ENCODE measurements at places on chromosomes 6 and 20. TPM values are rescaled to one million over a fixed set of nuclear protein-coding genes. Genes with fewer than 3 reads are reported as not detected.
A peak's percentile ranks its signal among the peaks of the same experiment; 100 is the strongest.

- H3K4me1 ChIP-seq: no peaks in the 10 kb centered on the region
- H3K27me3 ChIP-seq: no peaks in the 10 kb centered on the region
- H3K36me3 ChIP-seq: no peaks in the 10 kb centered on the region
- H3K4me3 ChIP-seq: peak overlapping the region; percentile 71
- H3K27ac ChIP-seq: peak overlapping the region; percentile 69
Measured at GRCh38 chr6:150600010-150600300, 270 bp downstream of the PLEKHG1 start.

Gene DEFB114
- not detected for total RNA-seq

DNA sequence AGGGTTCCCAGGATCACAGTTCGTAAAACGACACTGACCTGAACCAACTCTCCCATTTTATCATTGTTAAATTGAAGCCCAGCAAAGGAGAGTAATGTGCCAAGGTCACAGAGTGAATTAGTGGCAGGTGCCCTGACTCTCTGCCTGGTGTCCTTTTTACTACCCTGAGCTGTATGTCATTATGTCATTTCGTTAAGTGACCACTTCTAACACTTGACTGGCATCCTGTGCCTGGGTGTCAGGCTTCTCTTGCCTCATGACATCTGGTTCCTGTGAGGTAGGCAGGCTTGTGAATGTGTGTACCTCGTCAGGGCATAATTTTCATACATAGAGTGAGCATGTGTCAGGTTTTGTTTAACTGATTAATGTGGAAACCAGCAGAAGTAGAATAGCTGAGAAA lies 48.6 kb downstream of the RALY start:
- H3K27me3 ChIP-seq: no peaks in the 10 kb centered on the region
- H3K4me1 ChIP-seq: peaks cover 83% of the 10 kb centered on the region
- no peaks in the 10 kb centered on the region for H3K36me3 ChIP-seq
- peak overlapping the region; percentile 86 for H3K27ac ChIP-seq
- H3K4me3 ChIP-seq: no peak overlapping the region
- no peak for DNase-seq

DNA sequence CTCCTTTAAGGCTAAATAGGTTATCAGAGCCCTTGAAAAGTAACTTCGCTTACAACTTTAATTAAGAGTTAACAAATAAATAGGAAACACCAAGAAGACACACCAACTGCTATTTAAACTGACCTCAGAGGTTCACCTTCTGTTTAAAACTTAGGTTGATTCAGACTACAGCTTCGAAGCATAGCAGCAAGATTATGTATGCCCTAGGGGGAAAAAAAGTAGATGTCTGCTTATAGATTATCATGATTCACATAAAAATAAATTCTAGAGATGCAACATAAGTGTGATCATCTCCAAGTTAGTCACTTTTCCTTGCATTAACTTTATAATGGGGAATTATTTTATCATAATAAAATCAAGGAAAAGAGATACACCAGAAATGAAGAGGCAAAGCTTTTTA lies 8.9 kb downstream of the PNISR start:
- no peak for DNase-seq
- no peaks in the 10 kb centered on the region for H3K27me3 ChIP-seq
- H3K4me3 ChIP-seq: no peak overlapping the region
- H3K36me3 ChIP-seq: no peaks in the 10 kb centered on the region
- H3K27ac ChIP-seq: no peak overlapping the region
- H3K4me1 ChIP-seq: peaks cover 52% of the 10 kb centered on the region

GRCh38 chr6:26003102-26003694 lies 40.6 kb downstream of the TRIM38 start:
- H3K4me3 ChIP-seq: no peak overlapping the region
- H3K4me1 ChIP-seq: no peaks in the 10 kb centered on the region
- no peak overlapping the region for H3K27ac ChIP-seq
- peak; percentile 57 for DNase-seq
- H3K27me3 ChIP-seq: no peaks in the 10 kb centered on the region

- no peak for DNase-seq
- no peak overlapping the region for H3K4me3 ChIP-seq
- H3K27me3 ChIP-seq: no peaks in the 10 kb centered on the region
Measured at GRCh38 chr6:87518453-87518852, 45.7 kb downstream of the SLC35A1 start.

Gene ANKRD6
- 5.2 TPM for total RNA-seq

GRCh38 chr20:1918491-1919165 lies 23.4 kb downstream of the SIRPA start:
- peaks cover 77% of the 10 kb centered on the region for H3K36me3 ChIP-seq
- H3K4me1 ChIP-seq: no peaks in the 10 kb centered on the region
- H3K27ac ChIP-seq: no peak overlapping the region
- DNase-seq: no peak
- H3K27me3 ChIP-seq: no peaks in the 10 kb centered on the region

Gene CLIC1
- total RNA-seq: 37.5 TPM

GRCh38 chr20:53579581-53580375 lies 13.9 kb downstream of the ZNF217 start:
- no peaks in the 10 kb centered on the region for H3K27me3 ChIP-seq
- H3K4me3 ChIP-seq: no peak overlapping the region

- no peaks in the 10 kb centered on the region for H3K4me1 ChIP-seq
- no peak overlapping the region for H3K4me3 ChIP-seq
- no peak for DNase-seq
- peaks cover 34% of the 10 kb centered on the region for H3K36me3 ChIP-seq
Measured at GRCh38 chr6:110900028-110900598, 25.5 kb downstream of the AMD1 start.

DNA sequence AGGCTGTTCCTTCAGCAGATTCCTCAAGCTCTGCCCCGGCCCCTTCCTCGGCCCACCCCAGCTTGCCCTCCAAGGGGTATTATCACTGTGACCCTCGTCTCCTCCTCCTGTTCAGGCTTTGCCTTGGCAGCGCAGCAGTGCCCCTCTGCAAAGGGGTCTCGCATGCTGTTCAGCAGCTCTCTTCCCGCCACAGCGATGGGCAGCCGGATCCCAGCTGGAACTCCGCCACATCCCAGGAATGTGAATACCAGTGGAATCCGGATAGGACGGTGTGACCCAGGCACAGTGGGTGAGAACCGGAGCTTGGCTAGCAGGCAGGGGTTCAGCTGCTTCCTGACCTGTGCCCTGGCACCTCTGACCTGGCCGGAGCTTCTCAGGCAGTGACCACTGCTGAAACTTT lies 52.9 kb downstream of the RNASET2 start:
- no peaks in the 10 kb centered on the region for H3K4me1 ChIP-seq
- H3K36me3 ChIP-seq: no peaks in the 10 kb centered on the region
- no peak for DNase-seq
- H3K4me3 ChIP-seq: no peak overlapping the region
- H3K27ac ChIP-seq: no peak overlapping the region
- no peaks in the 10 kb centered on the region for H3K27me3 ChIP-seq

DNA sequence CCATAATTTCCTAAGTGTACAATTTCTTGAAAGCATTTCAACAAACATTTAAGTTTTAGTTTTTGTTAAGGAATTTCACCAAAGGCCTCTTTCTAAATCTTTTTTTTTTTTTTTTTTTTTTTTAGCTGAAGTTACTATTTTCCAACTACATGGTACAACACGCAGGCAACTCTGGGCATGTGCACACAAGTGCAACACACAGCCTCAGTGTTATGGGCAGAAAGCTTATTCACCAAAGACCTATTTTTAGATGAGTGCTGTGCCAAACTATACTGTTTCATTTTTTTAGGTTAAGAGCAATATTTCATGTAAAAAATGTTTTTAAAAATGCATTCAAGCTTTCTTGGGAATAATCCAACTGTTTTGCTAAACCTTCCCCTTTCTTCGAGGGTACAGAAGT lies 42.0 kb upstream of the MAP3K4 start:
- no peak for DNase-seq
- H3K27me3 ChIP-seq: no peaks in the 10 kb centered on the region
- H3K36me3 ChIP-seq: no peaks in the 10 kb centered on the region
- peak overlapping the region; percentile 48 for H3K27ac ChIP-seq

- no peaks in the 10 kb centered on the region for H3K4me1 ChIP-seq
- no peak for DNase-seq
- H3K27ac ChIP-seq: no peak overlapping the region
Measured at GRCh38 chr20:33304046-33304445, 21.0 kb downstream of the BPIFB1 start.

- H3K36me3 ChIP-seq: no peaks in the 10 kb centered on the region
- DNase-seq: no peak
- no peaks in the 10 kb centered on the region for H3K27me3 ChIP-seq
- no peak overlapping the region for H3K27ac ChIP-seq
- H3K4me3 ChIP-seq: no peak overlapping the region
- peaks cover 3% of the 10 kb centered on the region for H3K4me1 ChIP-seq
Measured at GRCh38 chr6:44198684-44199083, 18.0 kb upstream of the MYMX start.

DNA sequence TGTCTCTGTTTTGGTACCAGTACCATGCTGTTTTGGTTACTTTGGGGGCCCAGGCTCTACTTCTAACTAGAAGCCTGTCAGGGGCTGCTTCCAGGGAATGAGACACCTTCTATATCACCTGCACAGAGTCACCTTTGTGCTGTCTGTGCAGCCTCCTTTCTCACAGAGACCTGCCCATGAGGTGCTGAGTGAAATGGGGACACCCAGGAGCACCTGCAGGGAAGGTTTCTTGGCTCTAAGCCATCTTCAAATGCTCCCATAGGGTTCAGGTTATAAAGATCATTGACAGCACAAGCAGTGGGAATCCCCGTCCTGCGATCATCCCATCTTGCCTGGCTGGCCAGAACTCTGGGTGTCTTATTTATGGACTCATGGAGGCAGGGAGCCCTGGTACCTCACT lies 19.1 kb downstream of the GABRR2 start:
- H3K36me3 ChIP-seq: no peaks in the 10 kb centered on the region
- H3K4me1 ChIP-seq: peaks cover 25% of the 10 kb centered on the region
- H3K27ac ChIP-seq: no peak overlapping the region
- no peaks in the 10 kb centered on the region for H3K27me3 ChIP-seq
- H3K4me3 ChIP-seq: no peak overlapping the region

Gene BPIFB2
- total RNA-seq: not detected

Gene C20orf141
- not detected for total RNA-seq

DNA sequence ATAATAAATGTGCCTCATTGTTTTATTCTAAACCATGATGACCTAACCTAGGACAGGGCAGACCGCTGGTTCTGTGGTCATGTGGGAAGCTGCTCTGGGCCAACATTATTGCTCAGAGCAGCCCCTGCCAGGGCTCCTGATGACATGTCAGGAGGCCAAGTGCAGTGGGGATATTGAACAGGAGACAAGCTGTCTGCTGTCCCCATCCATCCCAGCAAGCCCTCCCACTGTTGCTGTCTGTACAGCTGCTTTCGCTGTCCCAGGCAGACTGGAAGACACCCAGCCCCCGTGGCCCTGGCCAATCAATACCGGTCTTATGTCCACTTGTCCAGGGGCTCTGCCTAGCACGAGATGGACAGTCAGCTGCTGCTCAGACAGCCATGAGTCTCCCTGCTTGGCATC lies 43.2 kb upstream of the FNDC1 start:
- DNase-seq: peak; percentile 70
- peak overlapping the region; percentile 78 for H3K27ac ChIP-seq
- H3K27me3 ChIP-seq: no peaks in the 10 kb centered on the region
- no peaks in the 10 kb centered on the region for H3K36me3 ChIP-seq

Gene PPIL6
- total RNA-seq: 3.1 TPM

DNA sequence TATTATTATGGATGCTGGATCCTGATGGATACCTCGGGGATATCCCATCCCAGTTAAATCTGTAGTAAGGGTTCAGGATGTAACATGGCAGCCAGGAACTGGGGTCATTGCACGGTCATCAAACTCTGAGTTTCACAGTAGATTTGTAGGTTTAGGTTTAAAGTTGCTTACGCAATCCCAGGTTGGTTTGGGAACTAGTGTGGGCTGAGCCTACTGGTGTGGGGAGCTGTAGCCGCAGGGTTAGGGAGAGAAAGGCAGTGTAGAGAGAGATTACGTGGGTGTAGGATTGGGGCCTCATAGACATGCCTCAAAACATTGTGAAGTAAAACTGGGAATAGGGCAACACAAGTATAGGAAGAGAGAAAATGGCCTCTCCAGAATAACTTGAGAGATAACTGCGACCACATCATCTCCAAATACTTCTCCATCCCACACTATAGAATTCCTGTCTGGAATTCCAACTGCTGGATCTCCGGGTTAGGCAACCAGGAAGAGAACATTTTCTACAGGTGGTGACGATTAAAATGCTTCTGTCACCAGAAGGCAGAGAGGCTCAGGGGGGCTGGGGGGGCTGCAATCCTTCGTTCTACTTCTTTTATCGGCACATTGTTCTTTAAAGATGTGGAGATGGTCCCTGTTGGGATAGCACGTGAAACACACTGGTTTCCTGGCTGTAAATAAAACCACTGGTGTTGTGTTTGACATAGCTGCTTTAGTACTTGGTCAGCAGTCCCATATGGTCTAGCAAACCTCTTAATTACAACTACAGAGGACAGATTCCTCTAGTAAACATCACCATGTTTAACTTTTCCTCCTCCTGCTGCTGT lies 44.9 kb upstream of the TMEM170B start:
- no peaks in the 10 kb centered on the region for H3K36me3 ChIP-seq
- no peak overlapping the region for H3K27ac ChIP-seq
- H3K4me3 ChIP-seq: no peak overlapping the region
- no peaks in the 10 kb centered on the region for H3K4me1 ChIP-seq
- H3K27me3 ChIP-seq: no peaks in the 10 kb centered on the region

DNA sequence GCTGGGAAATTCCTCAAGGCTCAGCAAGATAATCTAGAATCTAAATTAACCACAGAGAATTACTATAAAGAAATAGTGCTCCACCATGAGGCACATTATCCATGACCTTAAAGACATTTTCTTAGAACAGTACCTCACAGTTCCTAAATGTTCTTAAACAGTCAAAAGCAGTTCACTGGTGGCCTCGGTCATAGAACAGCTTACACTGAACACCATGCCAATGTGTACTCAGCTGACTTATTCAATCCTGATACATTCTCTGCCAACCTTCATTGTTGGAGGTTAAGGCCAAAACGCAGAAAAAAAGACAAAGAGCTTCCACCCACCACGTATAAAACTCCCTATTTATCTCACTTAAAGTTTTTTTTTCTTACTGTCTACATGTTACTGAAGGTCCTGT lies 21.8 kb upstream of the TMEM170B start:
- no peaks in the 10 kb centered on the region for H3K36me3 ChIP-seq
- H3K4me1 ChIP-seq: no peaks in the 10 kb centered on the region
- H3K27me3 ChIP-seq: no peaks in the 10 kb centered on the region
- no peak overlapping the region for H3K4me3 ChIP-seq
- no peak overlapping the region for H3K27ac ChIP-seq

DNA sequence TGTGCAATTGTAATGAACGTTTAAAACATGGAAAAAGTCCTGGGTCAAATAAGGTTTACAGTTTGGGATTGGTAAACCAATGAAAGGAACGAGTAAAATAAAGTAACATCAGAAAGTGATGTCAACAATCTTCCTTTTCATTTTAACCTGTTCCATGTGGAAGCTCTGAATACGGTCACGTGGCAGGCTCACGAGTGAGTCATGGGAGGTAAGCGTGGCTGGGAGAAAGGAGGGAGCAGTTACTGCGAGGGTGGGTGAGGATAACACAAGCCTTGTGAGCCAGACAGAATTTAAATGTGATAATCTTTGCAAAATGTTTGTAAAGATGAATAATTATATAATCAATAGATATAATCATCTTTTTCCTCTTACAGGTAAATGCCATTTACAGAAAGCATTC lies 171.3 kb upstream of the HDAC2 start:
- no peak overlapping the region for H3K4me3 ChIP-seq
- no peak for DNase-seq
- H3K4me1 ChIP-seq: no peaks in the 10 kb centered on the region
- no peaks in the 10 kb centered on the region for H3K27me3 ChIP-seq
- H3K27ac ChIP-seq: no peak overlapping the region

- H3K36me3 ChIP-seq: peaks cover 2% of the 10 kb centered on the region
- H3K4me1 ChIP-seq: peaks cover 9% of the 10 kb centered on the region
- H3K4me3 ChIP-seq: no peak overlapping the region
- peaks cover 9% of the 10 kb centered on the region for H3K27me3 ChIP-seq
- no peak overlapping the region for H3K27ac ChIP-seq
- DNase-seq: no peak
Measured at GRCh38 chr6:11018225-11018624, 25.9 kb downstream of the ELOVL2 start.

Gene CALHM5
- 0.81 TPM for total RNA-seq
